ENCODE measurements at places on chromosomes 4 and X. TPM values are rescaled to one million over a fixed set of nuclear protein-coding genes. Genes with fewer than 3 reads are reported as not detected.

Gene AFAP1
- total RNA-seq = 26.9 TPM

Gene F9
- total RNA-seq = not detected

Gene ZDHHC15
- total RNA-seq = 0.84 TPM

Gene WAS
- total RNA-seq = 9.0 TPM

Gene GPR82
- 0.24 TPM for total RNA-seq
